ENCODE measurements at places on chromosomes 11 and 22.

DNA sequence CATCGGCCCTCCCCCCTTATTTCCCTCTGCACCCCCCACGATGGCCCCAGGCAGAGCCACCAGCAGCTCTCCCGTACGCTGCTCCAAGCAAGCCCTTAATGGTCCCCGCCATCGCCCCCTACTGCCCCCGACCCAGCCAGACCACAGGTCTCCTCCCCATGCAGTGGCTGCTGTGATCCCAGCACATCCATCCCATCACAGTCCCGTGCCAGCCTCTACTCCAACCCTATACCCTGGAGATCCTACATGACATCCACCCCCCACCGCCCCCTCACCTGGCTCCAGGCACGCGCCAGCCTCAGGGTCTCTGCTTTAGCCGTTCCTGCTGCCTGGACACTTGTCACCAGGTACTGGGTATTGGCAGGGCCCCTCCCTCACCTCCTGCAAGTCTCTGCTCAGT, 85.8 kb upstream of the RTL6 start:
- DNase-seq, result no peak

DNA sequence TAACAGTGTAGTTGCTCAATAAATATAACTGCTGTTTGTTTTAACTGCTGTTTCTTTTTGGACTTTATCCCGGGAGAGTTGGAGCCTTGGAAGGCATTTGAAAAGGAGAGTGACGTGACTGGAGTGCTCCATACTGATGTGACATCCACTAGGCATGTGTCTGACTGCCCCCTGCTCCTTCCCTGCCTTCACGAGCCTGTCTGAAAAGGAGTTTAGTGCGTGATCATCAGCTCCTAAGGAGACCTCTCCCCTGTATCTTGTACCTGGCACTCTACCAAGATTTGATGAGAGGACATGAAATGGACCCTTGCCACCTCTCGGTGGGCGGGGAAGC, 22.9 kb downstream of the ZBTB16 start:
- DNase-seq, result no peak

- DNase-seq, result no peak
These were observed 94.0 kb downstream of the NTM start for GRCh38 chr11:131464461-131464860.

DNA sequence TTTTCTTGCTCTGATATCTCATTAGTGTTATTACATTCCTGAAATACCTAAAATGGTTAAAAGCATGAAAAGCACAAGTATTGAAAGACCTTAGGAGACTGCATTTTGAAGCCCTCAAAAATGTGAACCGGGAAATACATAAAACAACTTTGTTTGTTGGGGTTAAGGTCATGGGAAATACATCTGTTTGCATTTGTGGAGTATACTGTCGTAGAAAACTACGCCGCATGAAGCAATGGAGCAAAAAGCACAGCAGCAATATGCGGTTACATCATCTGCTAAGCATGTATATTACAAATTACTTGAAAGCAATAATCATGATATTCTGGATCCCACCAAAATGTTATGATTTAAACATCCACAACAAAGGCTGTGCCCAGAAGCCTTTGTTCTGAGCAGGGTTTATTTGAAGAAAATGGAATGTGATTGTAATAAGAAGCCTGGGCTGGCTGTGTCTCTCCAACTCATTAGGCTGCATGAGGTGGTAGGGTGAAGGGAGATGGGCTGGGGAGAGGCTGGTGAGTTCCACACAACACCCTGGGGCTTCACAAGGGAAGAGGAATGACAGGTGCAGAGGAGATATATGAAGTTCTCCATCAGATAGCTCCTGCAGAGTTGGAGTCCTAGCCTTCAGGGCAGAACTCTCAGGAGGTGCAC, 64.7 kb upstream of the LIN7C start:
- DNase-seq, result peak; percentile 2

DNA sequence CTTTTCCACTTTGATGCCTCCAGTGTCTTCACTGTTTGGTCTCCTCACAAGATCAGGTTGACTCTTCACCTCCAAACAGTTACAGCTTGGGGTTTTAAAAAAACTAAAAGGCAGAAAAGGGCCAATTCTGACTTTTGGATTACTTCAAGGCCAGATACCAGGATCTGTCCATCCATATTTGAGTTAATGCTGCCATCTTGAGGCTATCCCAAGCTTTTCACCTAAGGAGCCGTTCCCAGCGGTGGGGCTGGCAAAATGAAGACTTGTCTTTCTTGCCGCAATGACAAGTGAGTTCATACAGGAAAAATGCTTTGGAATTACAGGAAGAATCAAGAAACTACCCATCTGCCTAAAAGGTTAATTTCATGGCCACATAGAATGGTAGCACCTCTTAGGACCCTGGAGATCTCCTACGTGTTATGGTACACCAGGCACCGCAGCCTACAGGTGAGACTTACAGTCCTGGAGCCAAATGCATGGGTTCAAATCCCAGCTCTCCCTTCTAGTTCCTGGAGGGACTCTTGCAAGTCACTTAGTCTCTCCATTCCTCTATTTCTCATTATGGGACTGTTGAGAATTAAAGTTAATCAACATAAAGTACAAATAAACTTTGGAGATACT, 6.0 kb upstream of the OR5B21 start:
- peak; percentile 15 for DNase-seq

DNA sequence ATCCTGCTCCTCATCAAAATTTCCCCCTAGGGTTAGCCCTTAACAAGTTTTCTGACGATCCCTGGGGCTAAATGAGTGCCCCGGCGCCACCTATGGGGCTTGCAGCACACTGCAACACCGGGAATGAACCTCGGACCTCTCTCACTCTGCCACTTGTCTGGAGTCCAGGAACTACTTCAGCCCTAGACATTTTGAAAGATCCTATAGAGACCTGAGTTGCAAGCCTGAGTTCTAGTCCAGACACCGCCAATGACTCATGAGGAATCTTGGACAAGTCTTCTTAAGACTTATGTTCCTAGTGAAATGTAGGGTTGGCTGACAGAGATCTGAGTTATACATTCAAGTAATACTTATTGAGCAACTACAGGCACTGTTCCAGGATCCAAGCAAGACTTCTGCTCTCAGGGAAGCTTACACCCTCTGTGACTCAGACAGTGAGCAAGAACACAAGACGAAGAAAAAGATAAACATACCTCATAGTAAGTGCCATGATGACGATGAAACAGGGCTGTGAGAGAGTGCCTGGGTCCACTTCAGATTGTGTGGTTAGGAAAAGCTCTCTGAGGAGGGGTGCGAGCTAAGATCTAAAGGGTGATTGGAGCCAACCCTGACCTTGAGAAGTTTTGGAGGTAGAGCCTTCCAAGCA, 10.2 kb upstream of the STK33 start:
- DNase-seq, result no peak

- no peak for DNase-seq
These were observed 197.5 kb downstream of the MSANTD4 start for GRCh38 chr11:105824457-105825013.

GRCh38 chr11:17603056-17603825, 56.2 kb downstream of the OTOG start:
- DNase-seq, result no peak

DNA sequence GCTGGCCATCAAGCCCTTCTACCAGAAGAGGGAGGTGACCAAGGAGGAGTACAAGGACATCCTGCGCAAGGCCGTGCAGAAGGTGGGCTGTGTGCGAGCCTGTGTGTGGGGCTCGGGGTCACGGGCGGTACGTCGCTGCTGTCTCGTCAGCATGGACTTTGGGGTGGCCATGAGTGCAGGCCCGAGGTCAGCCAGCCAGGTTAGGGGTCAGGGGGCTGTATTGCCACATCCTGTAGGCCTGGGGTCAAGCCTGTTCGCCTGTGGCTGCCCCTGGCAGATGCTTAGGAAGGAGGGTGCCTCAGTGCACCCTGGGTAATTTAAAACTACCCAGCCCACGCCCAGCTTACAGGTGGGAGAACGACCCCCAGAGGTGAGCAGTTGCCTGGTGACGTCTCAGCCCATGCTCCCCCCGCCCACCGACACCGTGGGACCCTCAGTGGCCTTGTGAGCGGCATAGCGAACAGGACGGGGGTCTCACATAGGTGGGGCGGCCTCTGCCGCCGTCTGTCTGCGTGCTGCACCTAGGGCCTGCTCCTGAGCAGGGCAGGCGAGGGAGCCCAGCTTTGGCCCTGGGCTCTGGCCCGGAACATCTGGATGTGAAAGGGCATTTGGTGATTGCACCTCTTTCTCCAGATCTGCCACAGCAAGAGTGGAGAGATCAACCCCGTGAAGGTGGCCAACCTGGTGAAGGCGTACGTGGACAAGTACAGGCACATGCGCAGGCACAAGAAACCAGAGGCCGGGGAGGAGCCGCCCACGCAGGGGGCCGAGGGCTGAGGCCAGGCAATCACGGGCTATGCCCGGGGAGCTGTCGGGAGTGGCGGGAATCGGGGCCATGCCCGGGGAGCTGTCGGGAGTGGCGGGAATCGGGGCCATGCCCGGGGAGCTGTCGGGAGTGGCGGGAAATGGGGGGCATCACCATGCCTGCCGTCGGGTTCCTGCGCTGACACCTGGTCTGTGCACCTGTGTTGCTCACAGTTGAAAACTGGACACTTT, 4.5 kb downstream of the IRF7 start:
- no peak for DNase-seq

- DNase-seq, result no peak
These were observed 50.1 kb downstream of the NRXN2 start for GRCh38 chr11:64672875-64673274.

DNA sequence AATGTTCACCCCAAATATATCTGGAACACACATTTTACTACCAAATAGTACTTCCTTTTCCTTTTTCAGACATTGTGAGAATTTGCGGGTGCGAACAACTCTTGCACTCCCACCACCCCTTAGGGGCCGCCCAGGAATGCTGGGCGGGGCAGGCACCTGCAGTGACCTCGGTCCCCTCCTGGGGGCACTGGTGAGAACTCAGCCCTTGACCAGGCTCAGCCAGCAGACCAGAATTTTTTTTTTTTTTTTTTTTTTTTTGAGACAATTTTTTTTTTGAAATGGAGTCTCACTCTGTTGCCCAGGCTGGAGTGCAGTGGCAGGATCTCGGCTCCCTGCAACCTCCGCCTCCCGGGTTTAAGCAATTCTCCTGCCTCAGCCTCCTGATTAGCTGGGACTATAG, 75.8 kb downstream of the ARHGAP8 start:
- no peak for DNase-seq

DNA sequence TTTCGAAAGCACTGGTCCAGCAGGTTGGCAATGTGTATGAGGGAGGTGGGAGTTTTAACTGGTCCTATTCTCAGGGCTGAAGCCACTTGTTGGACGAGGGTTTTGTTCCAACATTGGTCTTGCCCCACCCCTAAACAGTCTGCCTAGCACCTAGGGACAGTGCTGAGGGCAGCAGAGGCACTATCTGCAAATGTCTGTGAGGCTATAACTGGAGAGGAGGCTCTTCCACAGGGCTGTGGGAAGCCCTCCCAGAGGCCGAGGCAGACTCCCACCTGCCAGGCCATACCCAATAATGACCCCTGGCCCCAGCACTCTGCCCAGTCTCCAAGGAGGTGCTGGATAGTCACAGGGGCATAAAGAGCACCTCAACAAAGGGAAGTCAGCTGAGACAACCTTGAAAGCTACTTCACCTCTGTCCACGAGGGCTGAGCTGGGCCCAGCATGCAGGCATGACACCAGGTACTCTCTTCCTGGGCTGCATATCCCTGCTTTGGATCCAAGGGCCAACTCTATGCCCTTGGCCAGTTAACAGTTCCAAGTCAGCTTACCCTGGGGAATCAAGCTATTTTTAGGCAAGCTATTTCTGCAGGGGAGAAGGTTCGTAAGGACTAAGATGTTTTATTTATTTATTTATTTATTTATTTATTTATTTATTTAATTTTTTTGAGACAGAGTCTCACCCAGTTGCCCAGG, 40.2 kb upstream of the SLC25A1 start:
- DNase-seq, result no peak

GRCh38 chr22:50674130-50674500, 1.5 kb downstream of the SHANK3 start:
- no peak for DNase-seq

- DNase-seq, result no peak
These were observed 47.1 kb downstream of the BMAL1 start for GRCh38 chr11:13324709-13325108.

DNA sequence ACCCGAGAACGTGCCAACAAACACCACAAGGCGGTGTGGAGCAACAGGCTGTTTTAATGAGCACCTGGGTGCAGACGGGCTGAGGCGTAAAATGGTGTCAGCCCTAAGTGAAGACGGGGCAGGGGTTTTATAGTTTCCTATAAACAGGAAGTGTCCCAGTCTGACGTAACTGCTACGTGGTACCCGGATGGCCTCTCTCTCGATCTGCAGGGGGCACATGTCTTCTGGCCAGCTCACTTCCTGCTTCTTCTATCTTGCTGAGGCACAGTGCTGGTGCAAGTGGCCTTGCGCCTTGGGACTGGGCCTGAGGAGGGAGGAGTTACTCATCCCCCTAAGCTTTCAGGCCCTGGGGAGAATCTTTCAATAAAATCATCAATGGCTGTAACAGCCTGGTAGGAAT, 20.9 kb downstream of the OOSP3 start:
- no peak for DNase-seq

DNA sequence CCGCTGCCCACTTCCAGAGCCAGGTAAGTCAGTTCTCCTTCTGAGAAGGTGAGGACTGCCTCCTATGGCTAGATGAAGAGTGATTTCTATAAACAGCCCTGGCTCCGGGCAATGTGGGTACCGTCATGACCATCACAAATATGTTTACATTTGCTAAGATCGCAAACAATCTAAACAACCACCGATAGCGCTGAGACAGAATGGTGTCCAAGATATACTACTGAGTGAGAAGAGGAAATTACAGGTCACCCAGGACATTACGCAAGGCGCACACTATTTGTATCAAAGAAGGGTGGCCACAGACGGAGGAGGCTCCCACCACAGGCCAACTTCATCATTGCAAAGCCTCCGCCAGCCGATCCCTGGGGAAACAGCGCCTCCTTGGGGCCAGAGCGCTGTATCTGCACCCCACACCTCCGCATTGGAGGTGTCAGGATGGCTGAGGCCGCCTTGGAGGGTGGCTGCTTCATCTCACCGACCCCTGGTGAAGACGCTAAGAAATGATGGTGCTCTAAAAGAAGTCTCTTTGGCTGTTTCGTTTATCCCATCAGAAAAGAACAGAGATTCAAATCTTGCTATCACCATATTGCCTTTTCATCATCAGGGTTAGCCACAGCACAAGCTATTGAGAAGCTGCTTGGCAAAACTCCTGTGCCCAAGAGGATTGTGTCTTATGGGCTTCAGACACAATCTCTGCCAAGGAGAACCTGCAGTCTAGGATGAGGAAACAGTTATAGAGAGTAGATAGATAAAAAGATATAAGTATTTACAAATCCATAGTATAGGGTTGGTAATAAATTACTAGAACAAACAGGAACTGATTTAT, 12.3 kb upstream of the ASRGL1 start:
- no peak for DNase-seq

GRCh38 chr11:6681949-6682348, 1.2 kb downstream of the MRPL17 start:
- DNase-seq, result peak; percentile 10

Data from right kidney (tissue), 9 donors.